ENCODE measurements at places on chromosomes 5 and 9. TPM values are rescaled to one million over a fixed set of nuclear protein-coding genes. Genes with fewer than 3 reads are reported as not detected.
A peak's percentile ranks its signal among the peaks of the same experiment; 100 is the strongest.

- H3K4me1 ChIP-seq, result no peaks in the 10 kb centered on the region
- no peak for DNase-seq
- H3K36me3 ChIP-seq, result no peaks in the 10 kb centered on the region
- H3K4me3 ChIP-seq, result no peak overlapping the region
- no peaks in the 10 kb centered on the region for H3K27me3 ChIP-seq
Observed at GRCh38 chr9:129566563-129567266, 54.2 kb downstream of the C9orf50 start.

- peak overlapping the region; percentile 77 for H3K4me3 ChIP-seq
- peak; percentile 73 for DNase-seq
- no peaks in the 10 kb centered on the region for H3K4me1 ChIP-seq
Observed at GRCh38 chr9:99822806-99823591, 1.3 kb downstream of the NR4A3 start.

- H3K4me1 ChIP-seq, result peaks cover 3% of the 10 kb centered on the region
- H3K27me3 ChIP-seq, result no peaks in the 10 kb centered on the region
- H3K4me3 ChIP-seq, result no peak overlapping the region
- DNase-seq, result no peak
Observed at GRCh38 chr5:53429706-53430105, 50.7 kb upstream of the FST start.

- no peaks in the 10 kb centered on the region for H3K36me3 ChIP-seq
- DNase-seq, result no peak
- H3K4me3 ChIP-seq, result no peak overlapping the region
- no peak overlapping the region for H3K27ac ChIP-seq
- no peaks in the 10 kb centered on the region for H3K4me1 ChIP-seq
Observed at GRCh38 chr9:113948891-113949570, 72.9 kb downstream of the ZNF618 start.

GRCh38 chr9:132694144-132694543 is 23.9 kb downstream of the GTF3C4 start:
- H3K36me3 ChIP-seq, result peaks cover 2% of the 10 kb centered on the region
- H3K27ac ChIP-seq, result no peak overlapping the region
- H3K4me1 ChIP-seq, result no peaks in the 10 kb centered on the region

DNA sequence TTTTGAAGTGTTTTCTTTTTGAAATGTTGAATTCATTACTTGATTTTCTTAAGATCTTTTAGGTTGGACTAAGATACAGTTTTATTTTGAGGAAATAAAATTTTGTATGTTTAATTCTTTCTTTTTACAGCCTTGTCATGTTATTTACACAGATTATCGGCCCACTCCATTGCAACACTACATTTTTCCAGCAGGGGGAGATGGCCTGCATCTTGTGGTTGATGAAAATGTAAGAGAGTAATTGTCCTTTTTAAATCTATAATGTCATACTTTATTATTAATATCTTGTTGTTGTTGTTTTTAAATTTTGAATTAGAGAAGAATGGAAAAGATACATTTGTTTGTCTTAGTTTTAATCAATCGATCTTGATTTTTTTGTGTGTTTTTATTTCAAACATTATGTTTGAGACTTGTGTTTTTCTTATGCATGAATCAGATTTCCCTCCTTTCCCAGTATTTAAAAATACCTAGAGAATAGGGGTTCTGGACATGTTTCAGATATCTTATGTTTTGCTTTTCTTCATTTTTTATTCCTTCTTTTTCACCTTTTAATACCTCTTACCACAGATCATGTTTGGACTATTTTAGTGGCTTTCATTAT is 36.7 kb downstream of the MTREX start:
- H3K4me1 ChIP-seq, result no peaks in the 10 kb centered on the region
- H3K4me3 ChIP-seq, result no peak overlapping the region
- H3K36me3 ChIP-seq, result peaks cover 2% of the 10 kb centered on the region
- H3K27me3 ChIP-seq, result no peaks in the 10 kb centered on the region
- no peak for DNase-seq
- peak overlapping the region; percentile 67 for H3K27ac ChIP-seq

The DEPDC1B gene
- total RNA-seq, result 1.3 TPM

GRCh38 chr5:78974011-78974410 is 11.1 kb downstream of the ARSB start:
- H3K27ac ChIP-seq, result no peak overlapping the region
- H3K36me3 ChIP-seq, result no peaks in the 10 kb centered on the region
- no peak for DNase-seq
- no peaks in the 10 kb centered on the region for H3K27me3 ChIP-seq
- no peak overlapping the region for H3K4me3 ChIP-seq

DNA sequence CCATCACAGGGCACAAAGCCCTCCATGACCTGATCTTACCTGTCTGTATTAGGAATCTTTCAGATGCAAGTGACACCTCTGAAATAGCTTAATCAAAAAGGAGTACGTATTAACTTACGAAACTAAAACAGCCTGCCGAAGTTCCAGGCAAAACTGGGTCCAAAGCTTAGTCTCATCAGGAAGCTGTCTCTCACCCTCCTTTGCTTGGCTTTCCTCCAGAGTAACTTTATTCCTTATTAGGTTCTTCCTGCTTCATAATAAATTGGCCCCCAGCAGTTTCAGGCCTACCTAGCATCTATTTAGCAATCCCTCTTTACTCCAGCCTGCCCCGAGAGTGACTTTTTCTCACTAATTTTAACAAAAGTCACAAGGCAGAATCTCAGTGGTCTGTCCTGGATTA is 58.4 kb upstream of the STK32A start:
- no peaks in the 10 kb centered on the region for H3K4me1 ChIP-seq
- no peaks in the 10 kb centered on the region for H3K36me3 ChIP-seq
- H3K27me3 ChIP-seq, result no peaks in the 10 kb centered on the region
- DNase-seq, result no peak
- H3K27ac ChIP-seq, result no peak overlapping the region

DNA sequence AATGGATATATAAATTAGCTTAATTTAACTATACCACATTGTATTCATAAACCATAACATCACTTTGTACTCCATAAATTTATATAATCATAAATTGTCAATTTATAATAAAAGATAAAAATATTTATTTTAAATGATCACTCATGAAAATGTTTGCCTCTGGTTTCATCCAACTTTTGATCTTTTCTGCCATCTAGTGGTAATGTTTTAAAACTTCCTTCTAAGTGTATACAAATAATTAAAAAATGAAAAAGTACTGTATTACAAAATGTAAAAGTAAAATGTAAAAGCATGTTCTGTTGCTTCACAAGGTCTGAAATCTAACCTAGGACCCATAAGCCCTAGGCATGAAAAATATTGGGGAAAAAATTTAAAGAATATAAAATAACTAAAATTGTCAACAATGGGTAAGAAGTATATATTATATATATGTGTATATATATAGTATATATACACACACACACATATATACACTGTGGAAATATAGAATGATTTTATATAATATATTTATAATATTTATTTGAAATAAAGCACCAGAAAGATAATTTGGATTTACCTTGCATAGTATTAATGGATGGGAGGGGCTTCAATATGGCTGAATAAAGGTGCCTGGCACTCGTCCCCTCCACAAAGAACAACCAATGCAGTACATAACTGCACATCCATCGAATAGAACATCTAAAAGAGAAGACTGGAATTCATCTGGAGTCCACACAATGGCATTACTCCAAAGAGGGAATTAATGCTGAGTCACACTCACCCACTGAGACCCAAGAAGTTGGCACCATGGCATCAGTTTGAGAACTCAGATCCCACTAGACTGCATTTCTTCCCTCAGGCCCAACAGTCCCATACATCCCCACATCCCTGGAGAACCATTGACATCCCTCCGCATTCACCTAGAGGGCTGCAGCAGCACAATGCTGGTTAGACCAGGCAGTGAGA is 32.5 kb downstream of the ANXA1 start:
- no peaks in the 10 kb centered on the region for H3K4me1 ChIP-seq
- H3K4me3 ChIP-seq, result no peak overlapping the region
- DNase-seq, result no peak
- no peaks in the 10 kb centered on the region for H3K36me3 ChIP-seq
- no peaks in the 10 kb centered on the region for H3K27me3 ChIP-seq
- H3K27ac ChIP-seq, result no peak overlapping the region

DNA sequence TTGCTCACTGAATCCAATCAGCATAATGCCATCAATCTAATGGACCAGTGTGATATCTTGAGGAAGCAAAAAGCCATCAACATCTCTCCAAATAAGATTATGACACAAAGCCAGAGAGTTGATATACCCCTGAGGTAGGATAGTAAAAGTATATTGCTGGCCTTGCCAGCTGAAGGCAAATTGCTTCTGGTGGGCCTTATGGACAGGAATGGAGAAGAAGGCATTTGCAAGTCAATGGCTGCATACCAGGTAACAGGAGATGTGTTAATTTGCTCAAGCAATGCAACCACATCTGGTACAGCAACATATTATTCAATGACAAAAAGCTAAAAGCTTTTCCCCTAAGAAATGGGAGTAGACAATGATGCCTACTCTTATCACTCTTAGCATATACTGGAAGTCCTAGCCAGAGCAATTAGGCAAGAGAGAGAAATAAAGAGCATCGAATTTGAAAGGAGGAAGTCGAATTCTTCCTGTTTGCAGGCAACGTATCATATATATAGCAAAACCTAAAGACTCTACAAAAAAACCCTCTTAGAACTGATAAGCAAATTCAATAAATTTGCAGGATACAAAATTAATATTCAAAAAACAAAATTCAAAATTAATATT is 216.1 kb upstream of the RASA1 start:
- no peaks in the 10 kb centered on the region for H3K27me3 ChIP-seq
- no peaks in the 10 kb centered on the region for H3K36me3 ChIP-seq
- no peaks in the 10 kb centered on the region for H3K4me1 ChIP-seq
- H3K4me3 ChIP-seq, result no peak overlapping the region

GRCh38 chr5:73668486-73669111 is 42.6 kb downstream of the ARHGEF28 start:
- no peak for DNase-seq
- H3K27ac ChIP-seq, result no peak overlapping the region
- peaks cover 7% of the 10 kb centered on the region for H3K4me1 ChIP-seq
- no peaks in the 10 kb centered on the region for H3K36me3 ChIP-seq

DNA sequence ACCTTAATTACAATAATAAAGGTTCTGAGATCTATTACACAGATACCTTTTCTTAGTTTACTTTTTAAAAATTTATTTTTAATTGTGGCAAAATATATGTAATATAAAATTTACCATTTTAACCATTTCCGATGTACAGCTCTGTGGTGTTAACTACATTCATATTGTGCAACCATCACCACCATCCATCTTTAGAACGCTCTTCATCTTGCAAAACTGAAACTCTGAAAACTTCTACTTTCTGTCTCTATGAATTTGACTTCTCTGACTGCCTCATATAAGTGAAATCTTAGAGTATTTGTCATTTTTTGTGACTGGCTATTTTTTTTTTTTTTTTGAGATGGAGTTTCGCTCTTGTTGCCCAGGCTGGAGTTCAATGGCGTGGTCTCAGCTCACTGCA is 26.8 kb downstream of the WWC1 start:
- H3K4me3 ChIP-seq, result no peak overlapping the region
- DNase-seq, result no peak
- H3K27me3 ChIP-seq, result no peaks in the 10 kb centered on the region
- H3K4me1 ChIP-seq, result no peaks in the 10 kb centered on the region
- H3K27ac ChIP-seq, result no peak overlapping the region
- H3K36me3 ChIP-seq, result no peaks in the 10 kb centered on the region

GRCh38 chr5:11467588-11467987 is 436.7 kb downstream of the CTNND2 start:
- DNase-seq, result no peak
- no peak overlapping the region for H3K27ac ChIP-seq
- no peak overlapping the region for H3K4me3 ChIP-seq

DNA sequence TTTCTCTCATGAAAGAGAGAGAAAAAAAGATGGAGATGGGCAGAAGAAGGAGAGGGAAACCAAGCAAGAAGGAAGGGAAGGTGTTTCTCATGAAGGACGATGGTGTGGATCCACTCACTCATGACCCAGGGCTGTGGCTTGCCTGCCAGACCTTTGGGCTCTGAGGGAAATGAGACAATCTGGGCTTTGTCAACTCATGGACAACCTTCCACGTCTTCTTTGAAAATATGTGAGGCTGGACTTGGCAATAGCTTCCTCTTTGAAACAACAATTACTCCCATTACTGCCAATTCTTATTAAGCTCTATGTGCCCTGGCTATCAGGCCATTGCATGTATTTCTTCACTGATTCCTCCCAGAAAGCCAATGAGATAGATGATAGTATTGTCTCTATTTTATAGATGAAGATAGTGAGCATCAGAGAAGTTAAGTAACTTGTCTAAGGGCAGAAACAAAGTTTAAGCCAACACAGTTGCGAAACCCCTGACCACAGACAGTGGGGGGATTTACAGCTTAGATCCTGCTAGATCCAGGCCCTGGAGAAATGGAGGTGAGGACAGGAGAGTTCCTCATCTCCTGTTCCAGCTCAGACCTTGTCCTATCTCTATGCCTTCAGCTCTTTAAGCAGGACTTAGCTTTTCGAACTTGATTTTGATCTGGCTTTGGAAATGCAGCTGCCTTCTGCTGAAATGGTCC is 132.4 kb downstream of the GCNT1 start:
- no peaks in the 10 kb centered on the region for H3K36me3 ChIP-seq
- no peaks in the 10 kb centered on the region for H3K4me1 ChIP-seq

DNA sequence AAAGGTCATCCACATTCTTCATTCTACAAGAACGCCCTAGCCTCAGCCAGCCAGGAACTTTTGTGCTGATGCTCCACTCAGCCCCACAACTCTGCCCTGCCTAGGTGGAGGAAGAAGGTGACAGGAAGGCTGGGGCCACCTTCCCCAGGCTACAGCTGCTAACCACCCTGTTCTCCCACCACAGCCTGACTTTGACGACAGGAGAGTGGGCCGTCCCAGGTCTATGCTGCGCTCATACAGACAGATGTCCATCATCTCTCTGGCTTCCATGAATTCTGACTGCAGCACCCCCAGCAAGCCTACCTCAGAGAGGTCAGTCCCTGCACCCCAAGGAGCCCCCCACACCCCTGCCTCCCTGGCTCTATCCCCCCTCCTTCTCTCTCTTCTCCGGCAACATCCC is 28.2 kb upstream of the FOXI1 start:
- DNase-seq, result no peak
- no peaks in the 10 kb centered on the region for H3K36me3 ChIP-seq
- H3K4me1 ChIP-seq, result no peaks in the 10 kb centered on the region
- no peak overlapping the region for H3K27ac ChIP-seq
- no peak overlapping the region for H3K4me3 ChIP-seq
- H3K27me3 ChIP-seq, result no peaks in the 10 kb centered on the region

DNA sequence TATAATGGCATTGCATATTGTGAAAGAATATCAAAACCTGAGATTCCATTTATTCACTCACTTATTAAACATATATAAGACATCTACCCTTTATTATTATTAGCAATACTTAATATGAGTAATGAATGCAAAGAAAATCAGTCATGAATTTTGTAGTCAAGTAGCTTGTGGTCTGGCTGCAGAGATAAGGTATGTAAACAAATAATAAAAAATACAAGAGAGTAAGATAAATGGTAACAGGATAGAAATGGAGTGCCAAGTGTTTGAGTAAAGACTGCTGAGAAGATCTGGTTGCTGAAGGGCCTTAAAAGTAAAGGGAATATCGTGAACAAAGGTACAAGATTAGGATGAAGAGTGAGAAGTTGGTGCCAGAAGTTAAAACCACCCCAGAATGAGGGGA is 18.4 kb downstream of the TRIM32 start:
- no peak for DNase-seq
- H3K36me3 ChIP-seq, result no peaks in the 10 kb centered on the region
- H3K4me3 ChIP-seq, result no peak overlapping the region
- no peaks in the 10 kb centered on the region for H3K27me3 ChIP-seq

Data from aorta (tissue), 5 donors.